Astrocyte (in vitro differentiated cells and primary cell): ENCODE measurements at places on chromosomes 3 and 15.
A peak's percentile ranks its signal among the peaks of the same experiment; 100 is the strongest.

GRCh38 chr3:186380622-186381380 is 18.8 kb upstream of the DGKG start:
- DNase-seq = peak; percentile 88

GRCh38 chr3:87363721-87364120 is 87.3 kb upstream of the POU1F1 start:
- DNase-seq = no peak

DNA sequence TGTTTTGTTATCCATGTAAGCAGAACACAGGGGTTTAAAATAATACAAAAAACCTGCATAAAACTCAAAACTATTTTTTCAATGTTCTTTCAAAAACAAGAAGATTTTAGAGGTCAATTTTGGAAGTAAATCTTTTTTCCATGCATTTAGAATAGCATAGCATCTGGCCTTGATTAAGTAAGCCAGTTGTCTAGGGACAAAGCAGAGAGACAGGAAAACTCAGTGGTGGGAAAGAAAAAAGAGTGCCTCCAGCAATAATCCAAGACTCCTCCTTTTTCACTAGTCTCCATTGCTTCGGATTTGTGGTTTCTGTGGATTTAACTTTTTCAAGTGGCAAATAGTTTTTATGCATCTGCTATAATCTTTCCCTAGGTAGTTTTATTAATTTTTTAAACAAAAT is 88.9 kb downstream of the SUCNR1 start:
- DNase-seq = no peak

DNA sequence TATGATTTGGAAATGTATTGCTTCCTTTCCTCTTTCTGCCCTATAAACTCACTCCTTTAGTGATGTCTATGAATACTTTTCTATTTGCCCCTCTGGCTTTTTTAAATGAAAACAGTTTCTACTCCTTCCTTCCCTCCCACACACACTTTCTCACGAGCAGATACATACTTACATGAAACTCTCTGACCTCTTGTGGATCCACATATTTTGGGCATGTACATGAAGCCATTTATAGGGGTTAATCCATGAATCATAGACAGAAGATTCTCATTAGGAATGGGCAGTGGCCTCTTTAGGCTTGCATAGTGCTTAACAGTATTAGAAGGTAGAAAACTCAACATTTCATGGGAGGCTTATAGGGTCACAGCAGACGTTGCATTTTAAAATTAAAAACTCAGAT is 24.8 kb downstream of the ANAPC13 start:
- DNase-seq = peak; percentile 93

DNA sequence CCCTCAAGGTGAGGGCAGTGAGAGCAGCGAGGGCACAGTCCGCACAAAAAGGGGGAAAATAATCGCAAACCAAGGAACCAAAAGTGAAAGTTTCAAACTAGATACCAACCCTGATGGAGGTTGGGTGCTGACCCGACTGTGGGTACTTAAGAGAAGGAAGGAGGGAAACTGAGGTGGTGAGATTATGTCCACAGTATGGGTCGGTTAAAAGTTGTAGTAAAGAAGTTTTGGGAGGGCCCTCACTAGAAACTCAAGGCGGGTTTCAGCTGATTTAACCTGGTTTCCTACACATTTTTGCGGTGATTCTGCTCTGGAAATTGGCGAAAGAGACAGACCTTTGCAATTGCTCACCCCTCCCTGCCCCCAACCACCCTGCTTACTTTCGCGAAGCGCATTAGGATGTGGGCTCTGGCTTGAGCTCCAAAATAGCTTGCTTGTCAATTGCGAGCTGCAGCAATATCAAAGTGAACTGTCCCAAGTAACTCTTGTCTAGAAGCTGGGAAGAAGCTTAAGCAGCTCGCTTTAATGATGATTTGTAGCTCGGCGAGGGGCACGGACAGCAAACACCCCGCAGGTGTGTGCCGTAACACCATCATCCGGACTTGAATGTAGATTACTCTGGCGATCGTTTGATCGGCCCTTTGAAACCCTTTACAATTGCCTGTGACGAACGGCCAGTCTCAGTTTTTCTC is 15.8 kb downstream of the SOX2 start:
- DNase-seq = peak; percentile 33

DNA sequence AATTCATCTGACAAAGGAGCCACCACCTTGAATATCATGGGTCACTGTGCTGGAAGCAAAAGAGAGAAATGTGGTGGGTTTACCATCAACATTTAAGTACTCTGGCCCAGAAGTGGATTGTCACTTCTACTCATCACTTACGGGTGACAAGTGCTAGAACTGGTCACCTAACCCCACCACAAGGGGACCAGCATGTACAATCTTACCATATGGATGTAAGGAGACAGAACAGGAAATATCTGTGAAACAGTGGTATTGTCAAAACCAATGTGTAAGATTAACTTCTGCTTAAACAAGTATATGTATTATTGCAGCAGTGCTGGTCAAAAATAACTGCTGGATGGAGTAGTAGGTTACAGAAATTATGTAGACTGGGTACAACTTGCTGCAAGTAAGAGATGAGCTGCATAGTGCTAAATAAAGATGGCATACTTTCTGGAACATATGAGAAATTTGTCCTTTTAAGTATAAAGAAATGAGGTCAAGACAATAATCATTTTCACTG is 171.8 kb downstream of the POTEB3 start:
- DNase-seq = no peak

GRCh38 chr15:98070137-98070536 is 109.6 kb downstream of the ARRDC4 start:
- no peak for DNase-seq

GRCh38 chr3:51400166-51400565 is 9.1 kb downstream of the RBM15B start:
- no peak for DNase-seq

DNA sequence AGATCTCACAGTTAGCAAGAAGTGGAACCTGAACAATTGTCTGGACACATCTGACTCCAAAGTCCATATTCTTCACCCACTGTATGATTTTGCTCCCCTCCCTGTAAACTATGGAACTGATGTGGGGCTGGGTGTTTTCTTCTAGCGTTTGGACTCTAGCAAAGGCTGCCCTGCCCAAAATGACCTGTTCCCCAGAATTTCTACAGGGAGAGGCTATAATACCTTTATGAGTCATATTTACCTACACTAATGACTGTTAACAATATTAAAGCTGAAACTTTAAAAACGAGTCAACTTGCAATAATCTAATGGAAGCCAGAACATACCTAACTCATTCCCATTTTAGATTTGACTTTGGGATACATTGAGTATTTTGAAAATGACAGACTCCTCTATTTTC is 531.2 kb upstream of the CFAP20DC start:
- DNase-seq = no peak

- no peak for DNase-seq
Observed at GRCh38 chr3:50241163-50241562, 5.2 kb downstream of the GNAI2 start.

GRCh38 chr3:120855665-120856437 is 52.2 kb upstream of the STXBP5L start:
- peak; percentile 94 for DNase-seq

DNA sequence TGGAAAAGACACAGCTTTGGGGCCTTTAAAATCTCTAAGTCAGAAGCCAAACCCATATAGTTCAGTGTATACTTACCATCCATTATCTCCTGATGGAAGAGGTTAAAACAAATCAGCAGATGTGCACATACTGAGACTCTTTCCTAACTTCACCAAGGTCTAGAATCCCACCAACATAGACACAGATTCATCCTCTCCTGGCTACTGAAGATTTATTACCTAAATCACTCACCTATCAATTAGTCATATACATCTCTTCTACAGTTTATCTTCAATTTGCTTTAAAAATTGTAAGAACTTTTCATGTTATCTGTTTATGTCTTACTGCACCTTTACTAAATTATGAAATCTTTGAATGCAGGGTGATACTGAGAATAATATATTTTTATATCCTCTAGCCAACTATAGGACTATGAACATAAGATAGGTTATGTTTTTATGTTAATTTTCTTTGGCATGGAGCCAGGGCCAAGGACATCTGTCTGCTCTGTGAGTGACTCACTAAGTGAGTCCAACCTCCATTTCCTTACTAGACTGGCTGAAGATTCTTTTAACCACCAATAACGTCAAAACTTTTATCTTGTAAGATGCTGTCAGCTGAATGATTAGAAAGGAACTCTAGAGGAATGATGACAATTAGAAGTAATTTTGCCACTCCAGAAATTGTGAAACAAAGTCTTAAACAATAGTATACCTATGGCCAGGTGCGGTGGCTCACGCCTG is 397.6 kb downstream of the FOXP1 start:
- peak; percentile 85 for DNase-seq

GRCh38 chr3:190385731-190386688 is 2.0 kb upstream of the CLDN16 start:
- peak; percentile 96 for DNase-seq

DNA sequence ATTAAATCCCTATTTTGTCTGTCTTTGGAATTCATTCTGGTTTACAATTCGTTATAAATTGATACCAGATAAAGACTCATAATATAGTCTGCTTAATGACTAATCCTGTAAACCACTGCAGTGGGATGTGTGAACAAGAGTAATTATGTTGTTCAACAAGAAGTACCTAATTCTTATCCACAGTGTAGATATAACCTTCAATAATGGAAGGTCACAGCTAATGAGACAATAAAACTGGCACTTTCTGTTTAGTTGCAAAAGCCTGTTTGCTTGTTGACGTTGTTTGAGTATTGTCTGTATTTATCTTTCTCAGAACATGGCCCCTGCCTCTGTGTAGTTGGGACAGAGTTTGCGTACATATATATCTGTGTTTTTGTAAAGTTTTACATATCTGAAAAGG is 26.7 kb downstream of the PIAS1 start:
- DNase-seq = no peak

- no peak for DNase-seq
Observed at GRCh38 chr15:47951781-47952180, 169.0 kb upstream of the SLC24A5 start.

GRCh38 chr3:190089711-190090110 is 31.0 kb downstream of the P3H2 start:
- DNase-seq = peak; percentile 69

DNA sequence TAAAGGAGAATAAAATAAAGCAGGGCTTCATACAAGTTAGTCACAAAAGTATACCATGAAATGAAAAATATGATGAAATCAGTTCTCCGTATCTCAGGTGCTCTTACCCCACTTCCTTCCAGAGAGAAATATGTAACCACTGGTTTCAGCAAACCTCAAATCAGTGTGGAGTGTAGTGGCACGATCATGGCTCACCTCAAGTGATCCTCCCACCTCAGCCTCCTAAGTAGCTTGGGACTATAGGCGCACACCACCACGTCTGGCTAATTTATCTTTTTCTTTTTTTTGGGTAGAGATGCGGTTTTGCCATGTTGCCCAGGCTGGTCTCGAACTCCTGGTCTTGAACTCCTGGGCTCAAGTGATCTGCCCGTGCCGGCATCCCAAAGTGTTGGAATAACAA is 24.2 kb downstream of the DENND4A start:
- DNase-seq = no peak

DNA sequence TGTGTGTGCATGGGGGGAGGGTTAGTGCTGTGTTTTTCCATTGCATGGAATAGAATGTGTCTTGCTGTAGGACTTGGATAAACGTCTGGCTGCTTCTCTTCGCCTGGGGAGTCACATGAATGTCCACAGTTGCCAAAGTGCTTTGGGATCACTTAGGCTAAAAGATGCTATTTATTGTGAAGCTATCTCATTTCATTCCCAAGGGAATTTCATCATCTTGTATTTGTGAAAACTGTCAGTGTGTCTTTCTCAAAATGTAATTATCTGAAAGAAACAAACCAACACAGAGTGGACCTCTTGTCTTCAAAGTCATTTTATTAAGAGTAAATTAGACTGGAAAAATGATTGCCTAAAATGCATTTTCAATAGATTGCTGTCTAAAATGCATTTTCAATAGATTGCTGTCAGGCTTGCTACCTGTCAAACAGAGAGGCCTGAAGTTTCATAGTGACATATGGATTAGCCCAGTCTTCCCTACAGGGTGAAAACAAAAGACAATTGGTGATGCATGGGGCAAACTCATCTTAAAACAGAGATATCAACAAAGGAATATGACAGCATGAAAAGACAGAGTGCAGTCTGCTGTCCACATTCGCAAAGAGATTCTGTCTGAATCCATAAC is 117.1 kb upstream of the GOLIM4 start:
- no peak for DNase-seq

GRCh38 chr3:57600195-57600594 is 3.1 kb upstream of the ARF4 start:
- no peak for DNase-seq

GRCh38 chr3:52487788-52488691 is 7.1 kb upstream of the STAB1 start:
- DNase-seq = no peak

DNA sequence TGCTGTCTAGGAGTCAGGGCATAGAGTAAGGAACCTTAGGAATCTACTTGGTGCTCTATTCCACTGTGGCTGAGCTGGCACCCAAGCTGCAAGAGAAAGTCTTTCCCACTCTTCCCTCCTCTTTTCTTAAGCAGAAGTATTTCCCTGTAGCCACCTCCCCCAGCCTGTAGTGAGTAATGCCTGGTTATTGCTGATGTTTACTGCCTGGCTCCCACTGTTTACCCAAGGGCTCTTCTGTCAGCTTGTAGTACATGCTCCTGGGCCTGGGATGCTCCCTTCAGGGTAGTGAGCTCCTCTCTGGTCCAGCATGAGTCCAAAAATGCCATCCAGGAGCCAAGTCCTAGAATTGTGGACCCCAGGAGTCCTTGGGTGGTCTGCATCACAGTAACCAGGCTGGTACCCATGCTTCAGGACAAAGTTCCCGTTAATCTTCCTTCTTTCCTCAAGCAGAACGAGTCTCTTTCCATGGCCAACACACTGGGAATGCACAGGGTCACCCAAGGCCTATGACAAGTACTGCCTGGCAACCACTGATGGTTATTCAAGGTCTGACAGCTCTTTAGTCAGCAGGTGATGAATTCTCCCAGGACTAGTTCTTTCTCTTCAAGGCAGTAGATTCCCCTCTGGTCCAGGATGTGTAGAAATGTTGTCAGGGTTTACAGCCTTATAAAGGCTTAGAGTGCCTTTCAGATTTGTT is 17.6 kb downstream of the GALK2 start:
- DNase-seq = peak; percentile 23

- DNase-seq = no peak
Observed at GRCh38 chr3:98787181-98787580, 24.0 kb downstream of the ST3GAL6 start.

DNA sequence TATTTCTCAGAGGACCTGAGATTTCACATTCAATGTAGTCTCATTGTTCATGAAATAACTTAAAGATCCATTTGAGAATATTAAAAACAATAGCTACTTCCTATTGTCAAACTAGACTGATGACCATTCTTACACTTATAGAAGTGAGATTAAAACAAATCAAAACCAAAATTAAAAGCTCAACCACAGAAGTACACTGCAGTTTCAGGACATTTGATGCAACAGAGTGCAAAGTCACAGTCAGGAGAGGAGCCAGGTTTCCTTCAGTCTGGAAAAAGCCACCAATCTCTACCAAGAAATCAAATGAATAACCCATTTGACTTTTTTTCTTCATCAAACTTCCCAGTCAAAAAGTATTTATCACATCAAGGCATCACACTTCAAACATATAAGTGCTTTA is 5.5 kb downstream of the CCPG1 start:
- DNase-seq = no peak

- no peak for DNase-seq
Observed at GRCh38 chr15:77356305-77356704, 63.6 kb downstream of the PEAK1 start.
